Bone marrow (tissue), 2 donors: ENCODE measurements at places on chromosomes 1 and 21.

GRCh38 chr1:108537976-108538375 lies 21.9 kb upstream of the EEIG2 start:
- DNase-seq: no peak

GRCh38 chr1:44832056-44832705 lies 10.9 kb downstream of the PTCH2 start:
- DNase-seq: no peak

- DNase-seq: no peak
Observed at GRCh38 chr1:61254634-61255357, 172.4 kb downstream of the NFIA start.

DNA sequence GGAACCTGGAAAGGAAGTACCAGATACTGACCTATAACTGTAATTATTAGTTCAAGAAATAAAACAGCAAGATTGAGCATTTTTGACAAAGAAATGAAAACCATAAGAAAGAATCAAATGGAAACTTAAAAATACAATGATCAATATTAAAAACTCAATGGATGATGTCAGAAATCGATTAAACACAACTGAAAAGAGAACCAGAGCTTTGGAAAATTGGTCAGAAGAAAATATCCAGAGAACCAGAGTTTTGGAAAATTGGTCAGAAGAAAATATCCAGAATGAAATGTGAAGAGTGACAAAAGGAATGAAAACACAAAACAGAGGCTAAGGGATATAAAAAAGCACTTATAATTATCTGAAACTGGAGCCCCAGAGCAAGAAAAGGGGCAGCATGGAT lies 438.6 kb downstream of the AJAP1 start:
- DNase-seq: no peak

GRCh38 chr1:201496296-201496690 lies 10.6 kb downstream of the CSRP1 start:
- DNase-seq: no peak

DNA sequence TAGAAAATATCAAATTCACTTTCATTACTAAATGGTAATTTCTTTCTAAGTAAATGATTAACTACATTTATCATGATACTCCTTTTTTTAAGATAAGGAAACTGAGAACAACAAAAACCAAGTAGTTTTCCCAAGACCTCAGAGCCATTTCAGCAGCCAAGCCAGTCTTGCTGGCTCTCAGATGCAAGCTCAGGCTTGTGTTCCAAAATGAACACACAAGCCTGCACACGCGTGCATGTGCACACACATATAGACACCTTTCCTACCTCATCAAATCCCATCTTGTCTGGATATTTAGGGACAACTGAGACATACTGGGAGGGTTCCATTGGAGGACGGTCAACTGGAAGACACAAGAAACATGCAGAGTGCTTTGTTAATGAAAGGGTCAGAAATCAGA lies 83.0 kb downstream of the COLGALT2 start:
- no peak for DNase-seq

GRCh38 chr1:21317035-21317689 lies 26.9 kb upstream of the ECE1 start:
- DNase-seq: no peak

DNA sequence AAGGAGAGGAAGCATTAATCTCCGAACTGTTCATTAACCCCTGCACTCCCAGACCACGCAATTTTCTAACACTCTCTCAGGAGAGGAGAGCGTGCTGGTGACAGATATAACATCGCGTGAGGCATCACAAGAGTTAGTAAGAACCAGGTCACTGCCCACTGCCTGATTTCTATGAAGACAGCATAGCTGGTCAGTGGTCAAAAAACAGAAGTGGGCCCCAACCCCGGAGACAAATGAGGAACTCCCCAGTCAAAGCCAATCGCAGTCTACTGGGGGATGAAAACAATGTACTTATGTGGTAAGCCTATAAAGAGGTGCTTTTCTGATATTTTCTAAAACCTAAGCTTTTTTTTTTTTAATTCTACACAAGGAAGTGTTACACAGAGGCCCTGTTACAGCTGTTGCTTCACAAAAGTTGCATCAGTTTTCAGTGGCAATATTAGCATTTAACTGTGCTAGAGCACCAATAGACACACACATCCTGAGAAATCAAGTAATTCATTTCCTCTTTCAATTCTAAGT lies 231.8 kb upstream of the IRF2BP2 start:
- peak; percentile 38 for DNase-seq

- DNase-seq: no peak
Observed at GRCh38 chr21:38284216-38284615, 27.4 kb downstream of the KCNJ15 start.

- DNase-seq: no peak
Observed at GRCh38 chr21:28554660-28555475, 437.8 kb downstream of the LTN1 start.

DNA sequence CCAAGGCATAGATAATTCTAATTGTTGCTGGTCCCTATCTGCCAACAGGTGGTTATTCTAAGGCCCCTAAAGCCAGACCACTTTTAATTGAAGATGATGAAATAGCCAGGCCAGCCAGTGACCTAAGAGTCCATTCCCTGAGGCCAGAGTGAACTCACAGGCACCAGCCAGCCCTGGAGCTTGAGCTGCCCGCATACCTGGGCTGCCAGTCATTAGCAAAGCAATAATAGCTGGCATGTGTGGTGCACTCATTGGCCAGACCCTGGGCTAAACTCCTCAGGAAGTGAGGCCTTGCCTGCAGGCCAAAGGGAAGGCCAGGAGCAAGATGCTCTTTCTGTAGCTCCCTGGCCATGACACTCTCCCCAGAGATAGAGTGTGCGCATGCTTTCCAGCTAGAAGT lies 180.4 kb upstream of the KLHDC7A start:
- no peak for DNase-seq

GRCh38 chr1:11851180-11851579 lies 3.6 kb upstream of the NPPA start:
- DNase-seq: no peak

GRCh38 chr21:16584756-16585155 lies 855.0 kb downstream of the USP25 start:
- no peak for DNase-seq

- no peak for DNase-seq
Observed at GRCh38 chr1:33257207-33257771, 997 bp downstream of the ZNF362 start.

- no peak for DNase-seq
Observed at GRCh38 chr1:247357052-247357780, 25.5 kb upstream of the ZNF496 start.

DNA sequence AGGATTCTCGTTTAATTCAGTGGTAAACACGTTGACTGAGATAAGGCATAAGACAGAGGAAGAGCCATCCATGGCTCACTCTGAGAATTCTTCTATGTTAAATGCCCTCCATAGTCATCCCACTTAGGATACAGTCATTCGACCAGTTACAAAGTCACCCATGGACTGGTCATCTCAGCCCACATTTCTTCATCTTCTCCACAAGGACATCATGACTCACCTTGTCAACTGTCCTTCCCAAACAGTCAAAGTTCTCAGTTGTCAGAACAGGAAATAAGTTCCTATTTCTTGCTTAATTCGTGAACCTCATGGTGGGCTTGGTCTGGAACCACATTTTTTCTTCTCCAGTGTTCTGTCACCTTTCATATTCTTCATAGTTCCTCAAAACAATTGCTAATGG lies 133.2 kb downstream of the TGFB2 start:
- no peak for DNase-seq

- DNase-seq: no peak
Observed at GRCh38 chr1:87867626-87868025, 538.9 kb downstream of the LMO4 start.

- no peak for DNase-seq
Observed at GRCh38 chr1:44523593-44524591, 118.8 kb downstream of the RNF220 start.

DNA sequence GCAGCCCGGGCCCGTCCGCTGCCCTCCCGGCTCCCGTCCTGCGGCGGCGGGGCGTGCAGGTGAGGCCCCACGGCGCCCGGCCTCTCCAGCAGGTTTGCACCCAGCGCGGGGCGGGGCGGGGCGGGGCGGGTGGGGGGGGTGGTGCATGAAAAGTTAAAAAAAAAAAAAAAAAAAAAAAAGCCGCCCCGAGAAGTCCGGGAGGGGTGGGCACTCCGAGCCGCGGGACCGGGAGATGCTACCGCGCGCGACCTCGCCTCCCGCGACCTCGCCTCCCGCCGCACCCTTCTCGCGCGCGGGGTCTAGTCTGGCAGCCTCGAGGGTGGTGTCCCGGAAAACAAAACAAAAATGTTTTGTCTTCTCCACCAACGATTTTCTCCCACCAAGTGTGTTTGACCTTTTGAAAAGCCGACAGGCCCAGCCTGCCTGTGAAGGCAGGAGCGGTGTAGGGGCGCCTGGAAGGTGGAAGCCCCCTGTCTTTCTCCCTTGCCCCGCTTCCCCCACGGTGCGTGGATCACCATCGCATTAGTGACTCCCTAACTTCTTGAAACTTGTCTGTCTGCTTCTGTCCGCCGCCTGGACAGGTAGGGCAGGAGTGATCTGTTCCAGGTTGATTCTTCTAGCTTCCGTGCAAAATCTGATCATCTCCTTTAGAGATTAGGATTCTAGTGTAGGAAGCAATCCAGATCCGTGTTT lies 569 bp downstream of the RCAN3 start:
- DNase-seq: no peak

DNA sequence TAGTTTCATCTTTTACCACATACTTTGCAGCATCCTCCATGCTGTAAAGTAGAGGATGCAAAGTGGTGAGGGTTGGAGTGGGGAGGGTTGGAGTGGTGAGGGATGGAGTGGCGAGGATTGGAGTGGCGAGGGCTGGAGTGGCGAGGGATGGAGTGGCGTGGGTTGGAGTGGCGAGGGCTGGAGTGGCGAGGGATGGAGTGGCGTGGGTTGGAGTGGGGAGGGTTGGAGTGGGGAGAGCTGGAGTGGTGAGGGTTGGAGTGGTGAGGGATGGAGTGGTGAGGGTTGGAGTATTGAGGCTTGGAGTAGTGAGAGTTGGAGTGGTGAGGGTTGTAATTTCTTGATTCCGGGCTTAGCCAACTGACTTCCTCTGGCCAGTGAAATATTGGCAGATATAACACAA lies 618.3 kb downstream of the MRPL39 start:
- no peak for DNase-seq

GRCh38 chr1:6008084-6008415 lies 15.8 kb upstream of the NPHP4 start:
- DNase-seq: no peak

- DNase-seq: no peak
Observed at GRCh38 chr1:2179283-2180013, 15.1 kb downstream of the FAAP20 start.

DNA sequence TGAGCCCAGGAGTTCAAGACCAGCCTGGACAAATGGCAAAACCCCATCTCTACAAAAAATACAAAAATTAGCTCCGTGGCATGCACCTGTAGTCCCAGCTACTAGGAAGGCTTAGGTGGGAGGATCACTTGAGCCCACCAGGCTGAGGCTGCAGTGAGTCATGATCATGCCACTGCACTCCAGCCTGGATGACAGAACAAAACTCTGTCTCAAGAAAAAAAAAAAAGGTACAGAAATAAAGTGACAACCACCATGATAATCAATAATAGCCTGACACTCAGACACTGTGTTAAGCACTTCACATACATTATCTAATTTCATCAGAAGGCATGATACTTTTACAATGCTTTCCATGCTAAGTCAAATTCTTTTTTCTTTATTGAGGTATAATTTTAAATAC lies 53.1 kb downstream of the ST7L start:
- DNase-seq: no peak

DNA sequence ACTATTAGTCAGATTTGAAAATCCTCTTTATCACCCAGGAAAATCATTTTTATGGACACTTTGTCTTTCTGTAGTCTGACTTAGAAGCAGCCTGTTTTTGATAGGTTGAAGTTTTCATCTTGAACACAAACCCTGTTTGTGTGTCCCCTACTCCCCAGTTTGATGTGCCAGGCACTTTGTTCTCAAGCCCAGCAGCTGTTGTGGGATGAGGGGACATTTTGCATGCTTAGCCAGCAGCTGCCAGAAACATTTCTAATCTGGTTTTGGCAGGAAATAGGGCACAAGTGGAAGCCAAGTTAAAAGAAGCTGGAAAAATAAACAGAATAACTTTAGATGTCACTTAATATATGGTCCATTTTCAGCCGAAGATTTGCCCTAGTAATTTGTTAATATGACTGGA lies 29.9 kb downstream of the ACTN2 start:
- DNase-seq: no peak

GRCh38 chr1:68506386-68506785 lies 9.5 kb upstream of the DEPDC1 start:
- no peak for DNase-seq

DNA sequence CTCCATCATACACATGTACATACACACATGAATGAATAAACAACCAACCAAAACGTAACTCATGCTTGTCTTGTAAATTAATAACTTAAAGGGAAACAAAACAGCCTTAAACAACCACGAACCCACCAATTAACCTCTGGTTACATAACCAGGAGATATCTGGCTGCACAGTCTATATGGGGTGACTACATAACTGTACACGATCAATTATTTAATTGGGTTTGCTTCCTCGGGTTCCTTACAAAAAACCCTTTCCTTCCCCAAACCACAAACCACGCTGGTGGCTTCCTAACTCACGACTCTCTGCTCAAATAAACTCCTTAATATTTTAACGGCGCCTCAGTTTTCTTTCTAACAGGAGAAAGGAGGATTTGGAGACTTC lies 744 bp downstream of the ZNF670 start:
- no peak for DNase-seq

DNA sequence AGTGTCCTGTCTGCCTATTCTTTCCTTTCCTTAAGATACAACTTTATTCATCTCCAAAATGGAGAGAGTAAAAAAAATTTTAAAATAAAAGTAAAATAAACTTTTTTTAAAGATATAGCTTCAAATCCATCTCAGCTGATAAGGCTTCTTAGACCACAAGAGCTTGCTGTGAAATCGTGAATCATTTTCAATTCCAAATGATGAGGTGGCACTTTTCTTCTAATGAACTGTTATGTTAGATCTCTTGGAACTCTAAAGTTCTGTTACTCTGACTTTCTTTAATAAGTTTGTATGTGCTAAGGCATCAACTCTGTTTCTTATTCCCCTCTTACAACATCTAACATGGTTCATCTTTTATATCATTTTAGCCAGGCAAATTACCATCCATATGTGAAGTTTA lies 4.5 kb downstream of the SH3GLB1 start:
- no peak for DNase-seq

DNA sequence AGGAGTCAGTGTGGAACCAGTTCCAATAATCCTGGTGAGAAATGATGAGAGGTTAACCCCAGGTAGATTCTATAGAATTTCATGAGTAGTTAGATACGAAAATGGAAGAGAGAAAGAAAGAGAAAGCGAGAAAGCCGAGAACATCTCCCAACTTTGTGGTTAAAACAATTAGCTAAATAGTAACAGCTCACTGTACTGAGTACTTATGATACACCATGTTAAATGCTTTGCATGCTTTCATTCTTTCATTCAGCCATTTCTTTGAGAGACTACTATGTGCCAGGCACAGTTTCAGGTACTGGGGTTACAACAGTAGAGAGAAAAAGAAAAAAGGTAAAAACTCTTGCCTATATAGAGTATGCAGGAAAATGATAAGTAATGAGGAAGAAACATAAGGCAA lies 109.7 kb upstream of the SYT6 start:
- DNase-seq: no peak

GRCh38 chr21:45258466-45258865 lies 29.2 kb downstream of the POFUT2 start:
- no peak for DNase-seq

GRCh38 chr1:197614916-197615692 lies 160.2 kb downstream of the DENND1B start:
- DNase-seq: no peak
